Stimulated activated naive CD4-positive, alpha-beta T cell treated with Interleukin-2 at 50 U/mL for 16 hours (primary cell): ENCODE measurements at places on chromosomes 16 and 17.

DNA sequence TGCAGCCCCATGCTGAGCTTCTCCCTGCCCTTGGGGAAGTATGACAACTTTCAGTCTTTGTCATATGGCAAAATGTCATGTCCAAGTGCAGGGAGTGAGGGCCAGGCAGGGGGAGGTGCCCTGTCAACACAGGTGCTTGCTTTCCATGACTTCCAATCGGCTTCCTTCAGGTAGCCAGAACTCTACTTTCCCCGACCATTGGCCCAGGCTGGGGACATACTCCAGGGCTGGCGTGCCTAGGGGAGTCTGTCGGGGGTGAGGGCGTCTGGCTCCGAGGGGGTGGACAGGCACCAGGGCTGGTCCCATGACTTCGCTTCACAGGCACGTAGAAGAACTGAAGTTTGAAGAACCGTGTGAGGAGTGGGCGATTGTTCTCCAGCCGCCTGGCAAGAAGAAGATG lies 19.8 kb upstream of the PIK3R6 start:
- no peak for DNase-seq

DNA sequence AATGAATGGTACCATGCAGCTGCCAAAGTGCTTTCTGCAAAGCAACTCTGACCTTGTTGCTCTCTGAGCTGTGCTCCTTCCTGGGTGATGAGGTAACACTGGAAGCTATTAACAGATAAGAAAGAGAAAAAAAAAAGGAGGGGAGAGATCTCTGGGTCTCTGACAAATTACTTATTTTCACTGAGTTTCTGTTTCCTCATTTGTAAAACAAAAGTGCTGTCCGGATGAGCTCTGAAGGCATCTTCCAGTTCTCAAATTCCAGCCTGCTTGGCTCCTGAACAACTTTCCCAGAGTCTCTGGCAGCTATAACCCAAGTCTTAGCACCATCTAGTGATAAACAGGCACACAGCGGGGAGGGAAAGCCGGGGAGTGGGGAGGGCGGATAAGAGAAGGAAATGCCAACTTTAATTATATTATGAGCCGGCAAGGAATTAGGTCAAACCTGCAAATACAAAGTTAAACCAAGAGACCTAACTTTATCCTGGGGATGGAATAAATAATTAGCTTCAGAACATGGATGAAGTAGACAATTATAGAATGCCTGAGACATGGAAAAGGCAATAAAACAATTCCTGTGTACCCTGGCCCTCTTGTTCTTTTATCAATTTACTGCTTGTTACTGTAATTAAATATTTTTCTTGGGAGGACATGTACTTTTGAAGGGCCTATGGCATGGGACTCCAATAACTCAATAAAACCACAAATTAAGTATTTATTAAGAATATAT lies 61.3 kb upstream of the KIFC3 start:
- no peak for DNase-seq

DNA sequence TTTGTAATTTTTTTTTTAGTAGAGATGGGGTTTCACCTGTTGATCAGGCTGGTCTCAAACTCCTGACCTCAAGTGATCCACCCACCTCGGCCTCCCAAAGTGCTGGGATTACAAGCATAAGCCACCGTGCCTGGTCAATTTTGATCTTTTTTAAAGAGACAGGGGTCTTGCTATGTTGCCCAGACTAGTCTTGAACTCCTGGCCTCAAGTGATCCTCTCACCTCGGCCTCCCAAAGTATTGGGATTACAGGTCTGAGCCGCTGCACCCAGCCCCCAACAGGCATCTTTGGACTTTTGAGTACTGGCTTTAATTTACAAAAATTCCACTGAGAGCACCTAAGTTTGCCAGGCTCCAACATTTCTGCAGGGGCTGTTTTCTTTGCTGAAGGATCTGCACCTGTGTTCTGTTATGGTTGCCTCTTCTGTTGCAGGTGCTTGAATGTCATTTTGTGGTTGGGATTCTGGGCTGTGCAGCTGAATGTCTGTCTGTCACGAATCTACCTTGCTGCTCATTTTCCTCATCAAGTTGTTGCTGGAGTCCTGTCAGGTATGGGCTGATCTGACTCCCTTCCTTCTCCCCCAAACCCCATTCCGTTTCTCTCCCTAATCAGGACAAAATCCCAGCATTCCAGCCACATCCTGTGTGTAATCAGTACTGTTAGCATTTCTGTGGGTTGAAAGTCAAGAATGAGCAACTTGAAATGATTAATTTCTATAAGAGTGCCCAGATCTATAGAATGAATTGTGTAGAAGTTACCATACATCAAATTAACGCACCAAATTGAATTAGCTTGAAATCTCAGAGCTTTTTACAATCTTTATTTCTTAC lies 8.5 kb downstream of the G6PC1 start:
- no peak for DNase-seq

GRCh38 chr17:9865586-9865985 lies 39.5 kb downstream of the RCVRN start:
- DNase-seq = no peak

DNA sequence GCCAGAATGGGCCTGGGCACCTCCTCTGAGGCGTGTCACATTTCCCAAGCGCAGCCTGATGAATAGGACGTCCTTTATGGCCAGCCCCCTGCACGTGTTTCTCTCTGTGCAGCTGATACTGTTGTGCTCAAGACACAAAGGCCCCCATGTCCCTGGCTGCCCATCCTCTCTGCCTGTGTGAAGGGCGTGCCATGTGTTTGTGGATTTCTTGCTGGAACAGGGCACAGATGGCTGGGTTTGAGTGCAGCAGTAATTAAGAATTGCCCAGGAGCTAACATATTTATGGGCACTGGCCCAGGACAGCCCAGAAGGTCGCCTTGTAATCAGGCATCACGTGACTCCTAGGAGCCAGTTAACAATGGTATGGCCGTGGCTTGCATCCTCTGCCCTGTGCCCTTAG lies 181.1 kb downstream of the CCDC182 start:
- DNase-seq = no peak

DNA sequence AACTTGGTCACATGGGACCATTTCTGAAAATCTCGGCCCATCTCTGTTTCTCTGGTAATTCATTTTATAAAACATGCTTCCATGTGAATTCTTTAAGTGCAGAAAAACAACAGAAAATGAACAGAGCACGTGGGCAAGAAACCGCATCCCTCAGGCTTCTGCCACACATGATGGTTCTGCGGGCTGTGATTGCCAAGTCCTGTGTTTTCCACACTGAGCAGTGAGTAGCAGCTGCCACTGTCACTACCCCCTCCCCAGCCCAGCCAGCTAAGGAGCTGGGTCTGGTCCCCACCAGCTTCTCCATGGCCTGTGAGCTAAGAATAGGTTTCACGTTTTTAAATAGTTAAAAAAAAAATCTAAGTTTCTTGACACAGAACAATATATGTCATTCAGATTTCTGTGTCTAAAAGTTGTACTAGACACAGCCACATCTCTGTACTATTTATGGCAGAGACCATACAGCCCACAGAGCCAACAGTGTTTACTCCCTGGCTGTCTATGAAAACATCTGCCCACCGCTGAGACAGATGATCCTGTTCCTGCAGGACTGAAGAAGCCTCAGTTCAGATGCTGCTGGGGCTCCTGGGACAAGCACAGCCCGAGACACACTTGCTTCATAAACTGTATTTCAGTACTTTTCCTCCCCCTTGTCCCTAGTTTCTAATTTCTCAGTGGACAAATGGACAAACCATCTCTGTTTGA lies 41.5 kb downstream of the USP22 start:
- no peak for DNase-seq

DNA sequence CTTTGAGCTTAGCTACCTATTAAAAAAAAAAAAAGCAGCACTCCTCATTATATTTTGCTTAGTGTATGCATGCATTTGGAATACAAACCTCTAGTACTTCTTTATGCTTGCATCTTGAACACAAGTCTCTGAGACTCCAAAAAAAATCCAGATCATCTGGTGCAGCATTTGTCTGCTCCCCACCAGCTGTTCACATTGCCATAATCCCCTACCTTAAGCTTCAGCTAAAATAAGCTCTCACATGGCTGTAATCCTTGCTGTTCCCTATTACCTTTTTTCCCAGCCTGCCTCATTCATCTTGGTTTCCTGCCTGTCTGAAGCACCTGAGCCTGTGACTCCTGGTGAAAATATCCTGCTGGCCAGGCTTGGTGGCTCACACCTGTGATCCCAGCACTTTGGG lies 7.5 kb upstream of the NFATC2IP start:
- DNase-seq = no peak

GRCh38 chr17:6023036-6023831 lies 46.9 kb upstream of the WSCD1 start:
- DNase-seq = no peak

- DNase-seq = no peak
Observed at GRCh38 chr17:56480501-56480900, 113.0 kb upstream of the NOG start.

DNA sequence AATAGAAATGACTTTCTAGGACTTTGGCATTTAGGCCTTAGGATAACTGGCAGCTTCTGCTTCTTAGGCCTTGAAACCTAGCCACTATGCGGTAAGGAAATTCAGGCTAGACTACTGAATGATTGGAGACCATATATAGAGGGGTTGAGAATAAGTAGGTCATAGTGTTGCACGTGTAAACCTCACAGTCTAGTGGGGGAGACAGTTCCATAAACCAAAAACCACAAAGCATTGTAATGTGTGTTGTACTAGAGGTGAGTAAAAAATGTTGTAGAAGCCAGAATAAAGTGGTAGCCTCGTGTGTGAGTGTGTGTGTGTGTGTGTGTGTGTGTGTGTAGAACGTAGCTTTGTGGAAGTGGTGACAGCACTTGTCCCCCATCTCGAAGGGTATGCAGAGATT lies 188.5 kb downstream of the MAP2K6 start:
- no peak for DNase-seq

DNA sequence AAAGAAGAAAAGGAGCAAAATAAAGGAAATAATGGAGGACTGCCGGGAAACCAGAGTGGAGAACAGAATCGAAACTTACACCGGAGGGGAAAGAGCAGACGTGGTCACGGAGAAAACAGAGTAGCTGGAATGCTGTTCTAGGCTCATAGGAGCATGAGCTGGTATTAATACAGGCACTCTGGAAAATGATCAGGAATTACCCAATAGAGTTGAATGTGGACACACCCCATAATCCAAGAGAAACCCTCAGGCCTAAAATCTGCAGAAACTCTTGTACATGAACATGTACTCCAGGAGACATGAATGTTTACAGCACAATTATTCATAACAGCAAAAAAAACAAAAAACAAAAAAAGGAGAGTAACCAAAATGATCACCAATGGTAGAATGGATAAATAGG lies 77.7 kb downstream of the RPH3AL start:
- no peak for DNase-seq

GRCh38 chr17:45425125-45425983 lies 7.3 kb downstream of the ARHGAP27 start:
- no peak for DNase-seq

DNA sequence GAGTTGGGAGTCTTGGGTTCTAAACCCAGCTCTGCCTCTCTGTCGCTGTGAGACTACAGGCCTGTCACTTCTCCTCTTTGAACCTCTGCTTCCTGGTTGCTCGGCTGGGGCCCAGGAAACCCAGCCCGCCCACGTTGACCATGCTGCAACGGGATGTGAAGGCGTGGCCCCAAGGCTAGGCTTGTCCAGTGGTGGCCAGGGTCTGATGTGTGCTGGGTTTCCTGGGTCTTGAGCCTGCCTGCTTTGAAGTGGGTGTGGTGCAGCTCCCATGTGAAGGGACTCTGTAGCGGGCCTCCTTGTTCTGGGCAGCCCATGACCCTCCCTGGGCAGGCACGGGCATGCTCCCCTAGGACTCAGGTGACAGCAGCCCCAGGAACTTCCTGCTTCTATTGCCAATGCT lies 82.3 kb downstream of the SDR42E1 start:
- no peak for DNase-seq

DNA sequence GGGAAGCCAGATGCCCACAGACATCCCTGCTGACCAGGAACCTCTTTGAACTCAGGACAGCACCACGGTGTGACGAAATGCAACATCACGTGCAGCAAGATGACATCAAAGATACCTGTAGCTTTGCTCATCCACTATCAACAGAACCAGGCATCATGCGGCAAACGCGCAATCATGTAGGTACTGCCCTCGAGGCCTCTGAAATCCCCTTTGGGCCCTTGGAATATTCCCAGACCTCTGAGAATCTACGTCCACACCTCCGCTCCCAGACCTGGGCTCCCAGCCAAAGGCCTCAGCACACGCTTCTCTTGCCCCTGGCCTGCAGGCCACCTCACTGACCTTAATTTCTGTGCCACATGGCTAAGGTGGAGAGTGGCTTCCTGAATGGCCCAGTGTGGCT lies 7.3 kb downstream of the CX3CL1 start:
- DNase-seq = no peak

DNA sequence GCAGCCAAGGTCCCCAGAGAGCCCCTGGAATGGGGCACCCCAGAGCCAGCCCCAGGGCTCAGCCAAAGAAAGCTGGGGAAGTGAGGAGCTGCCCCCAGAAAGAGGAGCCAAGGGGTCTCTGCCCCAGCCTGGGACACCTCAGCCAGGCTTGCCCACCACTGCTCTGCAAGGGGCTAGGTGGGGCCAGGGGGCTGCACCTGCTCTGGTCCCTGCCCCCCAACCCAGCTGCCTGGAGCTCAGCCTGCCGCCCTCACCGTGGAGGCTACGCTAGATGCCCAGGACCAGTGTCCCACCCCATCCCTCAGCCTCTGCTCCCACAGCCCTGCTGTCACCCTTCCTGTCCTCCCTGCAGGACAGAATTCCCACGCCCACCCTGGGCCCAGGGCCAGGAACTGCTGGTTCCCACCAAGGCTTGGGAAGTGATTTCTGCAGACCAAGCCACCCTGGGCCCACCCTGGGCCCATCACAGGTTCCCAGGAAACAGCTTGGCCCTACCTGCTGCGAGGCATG lies 28.1 kb upstream of the KRT17 start:
- no peak for DNase-seq

DNA sequence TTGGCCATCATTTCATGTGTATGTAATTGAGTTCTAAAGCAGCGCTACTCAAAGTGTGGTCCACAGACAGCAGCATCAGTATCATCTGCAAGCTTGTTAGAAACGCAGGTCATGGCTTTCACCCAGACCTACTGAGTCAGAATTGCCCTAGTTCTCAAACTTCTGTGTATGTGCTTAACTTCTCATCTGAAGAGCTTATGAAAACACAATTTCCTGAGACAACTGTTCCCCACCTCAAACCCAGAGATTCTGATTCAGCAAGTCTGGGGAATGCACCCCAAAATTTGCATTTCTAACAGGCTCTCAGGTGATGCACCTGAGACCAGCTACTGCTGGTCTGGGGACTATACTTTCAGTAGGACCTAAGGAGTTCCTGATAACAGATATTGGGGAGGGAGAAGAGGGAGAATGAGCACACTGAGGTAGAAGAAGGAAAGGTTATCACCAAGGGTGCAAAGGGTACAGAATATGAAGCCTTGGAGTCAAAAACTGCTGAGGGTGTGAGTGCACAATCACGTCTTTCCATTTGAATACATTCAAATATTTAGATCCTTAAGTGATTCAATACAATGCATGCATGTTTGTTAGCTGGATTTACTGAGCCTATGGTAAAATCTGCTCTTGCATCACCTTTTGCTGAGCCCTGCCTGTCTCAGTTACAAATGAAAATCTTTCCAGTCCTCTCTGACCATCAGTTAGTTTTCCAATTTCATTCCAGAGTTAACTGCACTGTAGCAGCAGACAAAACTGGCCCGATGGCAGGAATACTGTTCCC lies 29.2 kb upstream of the SKAP1 start:
- no peak for DNase-seq

GRCh38 chr16:719815-720446 lies 1.0 kb upstream of the ANTKMT start:
- no peak for DNase-seq

GRCh38 chr17:68435361-68435760 lies 21.9 kb downstream of the WIPI1 start:
- DNase-seq = no peak

GRCh38 chr16:50555952-50556673 lies 7.9 kb downstream of the NKD1 start:
- DNase-seq = no peak

- no peak for DNase-seq
Observed at GRCh38 chr16:67157892-67158635, 1.6 kb downstream of the TRADD start.
